ENCODE measurements at places on chromosomes 2 and 18.

DNA sequence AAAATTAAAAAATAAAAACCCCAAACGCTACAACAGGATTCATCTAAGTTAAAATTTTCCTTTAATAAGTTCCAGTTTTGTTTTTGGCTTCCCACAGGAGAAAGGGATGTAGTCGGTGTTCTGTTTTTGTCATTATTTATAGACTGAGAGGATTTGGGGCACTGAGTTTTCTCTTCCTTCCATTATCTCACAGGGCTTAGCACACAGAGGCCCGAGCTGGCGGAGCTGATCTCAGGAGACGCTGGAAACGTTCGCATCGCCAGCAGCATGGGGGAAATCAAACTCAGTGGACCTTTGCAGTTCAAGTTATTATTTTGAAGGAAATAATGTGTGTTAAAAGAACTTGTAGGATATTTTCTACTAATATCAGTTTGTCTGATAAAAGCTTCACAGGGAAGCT is 669.7 kb upstream of the SALL3 start:
- DNase-seq = no peak

DNA sequence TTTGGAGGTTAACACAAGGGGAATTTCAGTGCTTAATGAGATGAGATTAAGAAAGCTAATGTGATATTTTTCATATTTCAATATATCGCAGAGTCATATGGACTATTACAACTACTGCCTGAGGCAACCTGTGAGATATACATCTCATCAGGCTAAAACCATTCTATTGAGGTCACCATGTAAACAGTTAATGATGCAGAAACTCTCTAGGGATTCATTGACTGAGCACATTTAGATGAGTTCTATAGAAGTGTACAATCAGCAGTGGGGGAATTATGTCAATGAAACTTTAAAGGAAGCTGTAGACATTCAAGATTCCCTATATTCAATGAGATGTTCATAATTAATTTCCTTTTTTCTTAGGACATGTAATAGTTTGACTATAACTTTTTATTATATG is 687.4 kb upstream of the SYT4 start:
- DNase-seq = no peak

GRCh38 chr18:8561123-8561910 is 47.9 kb upstream of the RAB12 start:
- no peak for DNase-seq

- peak; percentile 89 for DNase-seq
These were observed 56.8 kb downstream of the BIN1 start for GRCh38 chr2:127049927-127050802.

- DNase-seq = peak; percentile 68
These were observed 18.5 kb upstream of the EML6 start for GRCh38 chr2:54704688-54705605.

- no peak for DNase-seq
These were observed 141.1 kb downstream of the KLHL29 start for GRCh38 chr2:23526114-23526513.

GRCh38 chr2:119478978-119479295 is 45.3 kb downstream of the SCTR start:
- no peak for DNase-seq

GRCh38 chr18:2410688-2411087 is 160.6 kb downstream of the METTL4 start:
- DNase-seq = no peak

DNA sequence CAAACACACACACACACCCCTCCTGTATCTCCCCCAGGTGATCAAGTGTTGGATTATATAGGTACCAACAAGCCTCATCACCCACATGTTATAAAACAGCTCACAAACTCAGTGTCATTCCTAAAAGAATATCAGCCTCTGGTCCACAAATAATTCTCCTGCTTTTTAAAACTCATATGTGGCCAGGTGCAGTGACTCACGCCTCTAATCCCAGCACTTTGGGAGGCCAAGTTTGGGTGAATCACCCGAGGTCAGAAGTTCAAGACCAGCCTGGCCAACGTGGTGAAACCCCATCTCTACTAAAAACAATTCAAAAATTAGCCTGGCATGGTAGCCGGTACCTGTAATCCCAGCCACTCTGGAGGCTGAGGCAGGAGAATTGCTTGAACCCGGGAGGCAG is 87.8 kb downstream of the LRATD1 start:
- DNase-seq = no peak

- DNase-seq = no peak
These were observed 508.5 kb downstream of the PID1 start for GRCh38 chr2:228762565-228762964.

- no peak for DNase-seq
These were observed 33.0 kb downstream of the CMPK2 start for GRCh38 chr2:6832596-6833299.

- no peak for DNase-seq
These were observed 2.6 kb upstream of the PTPN2 start for GRCh38 chr18:12886498-12887126.

DNA sequence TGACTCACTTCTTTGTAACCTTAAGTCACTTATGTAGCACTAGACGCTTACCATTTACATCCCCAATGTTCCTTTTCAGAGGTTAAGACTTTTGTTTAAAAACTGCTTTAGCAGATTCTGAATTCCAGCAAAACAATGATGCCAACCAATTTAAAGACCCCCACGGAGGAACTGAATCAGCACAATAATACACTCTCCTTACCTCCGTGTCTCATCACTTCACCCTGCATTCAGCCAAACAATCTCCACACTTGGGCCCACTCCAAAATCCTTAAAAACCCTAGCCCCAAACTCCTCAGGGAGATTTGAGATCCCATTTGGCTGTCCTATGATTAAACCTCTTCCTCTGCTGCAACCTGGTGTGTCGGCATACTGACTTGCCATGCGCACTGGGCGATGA is 153.9 kb downstream of the B3GNT2 start:
- DNase-seq = no peak

GRCh38 chr2:48380989-48381625 is 148.8 kb upstream of the STON1 start:
- DNase-seq = no peak

- no peak for DNase-seq
These were observed 2.0 kb upstream of the RAB17 start for GRCh38 chr2:237592425-237592980.

DNA sequence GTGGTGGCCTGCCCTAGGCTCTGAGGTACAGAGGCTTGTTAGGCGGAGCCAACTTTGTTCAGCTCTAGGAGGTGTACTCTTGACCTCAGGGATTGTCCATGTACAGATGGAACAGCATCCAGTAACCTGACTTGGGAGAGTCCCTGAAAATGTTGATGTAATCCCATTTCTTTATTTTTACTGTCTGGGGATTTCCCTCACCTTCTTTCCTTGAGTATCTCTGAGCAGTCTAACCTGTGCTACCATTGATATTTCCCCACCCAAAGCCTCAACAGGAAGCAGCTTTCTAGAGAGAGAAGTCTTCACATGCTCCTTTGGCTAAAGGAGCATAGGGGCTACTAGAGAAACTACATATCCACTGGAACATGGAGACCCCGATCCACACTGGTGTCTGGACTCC is 10.4 kb downstream of the IL36A start:
- DNase-seq = no peak

GRCh38 chr2:221005338-221005737 is 566.8 kb downstream of the EPHA4 start:
- no peak for DNase-seq

- DNase-seq = no peak
These were observed 71.9 kb downstream of the TEX51 start for GRCh38 chr2:126970583-126970982.

GRCh38 chr2:148135705-148136104 is 114.8 kb downstream of the MBD5 start:
- no peak for DNase-seq

DNA sequence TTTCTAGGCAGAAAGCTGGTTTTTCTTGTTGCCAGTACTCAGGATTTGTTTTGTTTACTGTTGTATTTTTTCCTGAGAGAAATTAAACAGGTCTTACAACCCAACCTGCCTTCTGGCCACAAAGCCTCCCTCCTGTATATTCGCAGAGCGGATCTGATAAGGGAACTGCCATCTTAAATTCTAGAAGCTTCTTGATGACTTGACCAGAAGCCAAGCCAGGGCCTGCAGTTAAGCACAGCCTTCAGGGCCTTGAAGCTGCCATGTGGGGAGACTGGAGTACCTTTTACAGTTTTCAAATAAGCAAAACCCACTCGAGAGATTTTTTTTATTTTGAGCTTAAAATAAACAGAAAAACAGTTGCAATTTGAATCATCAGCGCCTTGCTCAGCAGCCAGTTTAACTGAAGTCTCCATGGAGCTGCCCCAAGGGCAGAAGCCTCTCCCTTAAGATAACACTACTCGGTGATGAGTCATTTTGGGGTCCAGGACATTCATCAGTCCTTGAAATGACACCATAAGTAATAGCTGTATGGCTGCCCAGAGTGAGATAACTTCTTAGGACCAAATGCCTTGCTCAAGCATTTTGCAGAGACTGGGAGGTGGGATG is 51.5 kb upstream of the PHLPP1 start:
- DNase-seq = no peak

DNA sequence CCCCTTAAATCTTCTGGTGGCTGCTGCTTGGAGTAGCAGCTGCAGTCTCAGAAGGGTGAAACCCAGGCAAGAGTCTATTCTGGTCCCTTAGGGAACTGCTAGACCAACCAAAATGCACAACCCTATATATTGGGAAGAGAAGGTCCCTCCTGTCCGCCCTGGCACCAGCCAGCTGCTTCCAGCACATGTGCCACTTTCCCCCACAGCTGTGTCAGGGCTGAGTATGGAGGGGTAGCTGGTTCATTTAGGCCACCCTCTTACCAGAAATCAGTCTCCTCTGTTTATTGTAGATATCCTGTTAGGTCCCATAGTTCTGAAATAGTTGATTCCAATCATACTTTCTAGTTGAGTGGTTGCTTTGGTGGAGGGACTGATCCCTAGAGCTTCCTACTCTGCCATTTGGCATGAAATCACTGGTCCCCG is 68.9 kb downstream of the BIRC6 start:
- DNase-seq = no peak

DNA sequence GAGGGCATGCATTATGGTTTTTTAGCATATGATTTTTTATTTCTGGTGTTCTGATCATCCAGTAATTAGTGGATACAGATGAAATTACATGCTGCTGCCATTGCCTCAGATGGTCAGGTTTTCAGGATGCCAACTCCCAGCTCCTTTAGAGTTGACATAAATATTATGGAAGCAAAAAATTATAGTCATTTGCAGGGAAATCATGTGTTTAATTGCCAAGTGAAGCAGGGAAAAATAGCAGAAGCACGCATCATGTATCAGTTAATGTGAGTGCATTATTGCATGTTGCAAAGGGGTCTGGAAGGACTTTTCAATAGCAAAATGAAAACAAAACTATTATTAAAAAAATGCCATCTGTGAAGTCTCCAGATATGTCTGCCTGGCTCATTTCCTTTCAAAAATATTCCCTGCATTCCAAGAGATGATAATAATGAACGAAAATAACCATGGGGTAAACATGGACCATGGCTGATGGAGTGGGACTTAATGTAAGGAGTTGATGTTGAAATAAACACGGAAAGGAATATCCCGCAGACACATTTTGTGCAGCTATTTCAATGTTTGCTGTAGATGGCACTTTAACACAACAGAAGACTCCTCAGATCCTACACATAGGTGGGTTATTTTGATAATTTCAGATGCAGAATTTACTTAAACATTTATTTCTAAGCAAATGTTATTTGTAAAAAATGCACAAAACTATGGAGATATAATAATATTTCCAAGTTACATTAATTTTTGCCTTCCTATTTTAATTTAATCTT is 87.7 kb upstream of the DYNAP start:
- no peak for DNase-seq

DNA sequence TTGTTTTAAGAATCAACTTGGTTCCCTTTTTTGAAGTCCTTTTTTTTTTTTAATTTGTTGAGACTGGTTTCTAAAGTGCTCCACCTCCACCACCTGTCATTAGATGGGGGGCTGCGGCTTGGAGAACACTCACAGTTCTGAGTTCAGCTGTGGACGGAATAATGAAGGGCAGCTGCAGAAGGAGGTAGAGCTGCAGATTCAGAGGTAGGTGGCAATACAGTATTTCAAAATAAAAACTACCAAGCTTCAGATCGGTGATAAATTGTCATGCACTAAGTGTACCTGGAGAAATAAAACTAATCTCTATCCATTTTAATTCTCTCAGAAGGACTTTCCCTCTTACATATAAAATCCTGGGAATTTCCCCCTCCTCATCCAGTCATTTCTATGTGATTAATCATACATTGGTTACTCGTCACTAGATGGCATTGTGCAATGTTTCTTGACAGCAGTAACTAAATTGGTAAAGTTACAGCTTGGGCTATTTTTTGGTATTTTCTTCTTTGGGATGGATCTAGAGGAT is 81.1 kb upstream of the SLC39A10 start:
- DNase-seq = no peak

DNA sequence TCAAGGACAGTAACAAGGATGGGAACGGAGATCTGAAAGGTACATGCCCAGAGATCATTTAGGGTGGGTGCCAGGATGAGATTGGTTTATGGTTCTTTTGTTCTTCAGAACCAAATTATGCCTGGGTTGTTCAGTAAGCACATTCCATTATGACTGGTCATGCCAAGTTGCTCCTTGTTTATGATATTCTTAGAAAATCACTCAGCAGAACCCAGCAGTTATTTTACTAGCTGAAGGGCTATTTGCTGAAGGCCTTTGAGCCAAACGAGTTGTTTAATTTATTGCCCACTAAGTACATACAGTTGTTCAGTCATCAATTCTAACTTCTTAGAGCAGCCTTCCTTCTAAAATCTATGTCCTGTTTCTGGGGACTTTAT is 635 bp downstream of the SLC3A1 start:
- DNase-seq = no peak

- no peak for DNase-seq
These were observed 52.3 kb downstream of the DIS3L2 start for GRCh38 chr2:232013701-232014353.

DNA sequence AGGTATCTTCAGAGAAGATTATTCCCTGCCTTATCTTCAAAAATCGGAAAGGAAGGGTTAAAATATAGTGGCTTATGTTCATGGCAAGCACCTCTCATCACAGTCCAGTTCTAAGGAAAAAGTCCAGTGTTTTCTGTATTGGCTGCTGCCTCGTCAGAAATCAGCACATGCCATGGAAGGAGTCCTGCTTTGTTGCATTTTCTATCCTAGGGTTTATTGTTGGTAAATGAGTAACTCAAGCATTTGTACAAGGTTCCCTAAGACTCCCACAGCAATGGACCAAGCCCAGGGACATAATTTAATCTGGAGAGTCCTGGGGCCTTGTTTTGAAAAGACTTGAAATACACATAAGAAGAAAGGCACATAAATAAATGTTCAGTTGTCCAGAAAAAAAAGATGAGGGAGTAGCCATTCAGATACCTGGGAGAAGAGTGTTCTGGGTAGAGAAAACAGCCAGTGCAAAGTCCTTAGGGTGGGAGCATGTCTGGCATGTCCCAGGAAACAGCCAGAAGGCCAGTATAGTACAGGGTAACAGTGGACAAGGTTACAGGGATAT is 26.4 kb downstream of the NBEAL1 start:
- DNase-seq = no peak

- no peak for DNase-seq
These were observed 52.5 kb downstream of the TMEM247 start for GRCh38 chr2:46531863-46532262.

DNA sequence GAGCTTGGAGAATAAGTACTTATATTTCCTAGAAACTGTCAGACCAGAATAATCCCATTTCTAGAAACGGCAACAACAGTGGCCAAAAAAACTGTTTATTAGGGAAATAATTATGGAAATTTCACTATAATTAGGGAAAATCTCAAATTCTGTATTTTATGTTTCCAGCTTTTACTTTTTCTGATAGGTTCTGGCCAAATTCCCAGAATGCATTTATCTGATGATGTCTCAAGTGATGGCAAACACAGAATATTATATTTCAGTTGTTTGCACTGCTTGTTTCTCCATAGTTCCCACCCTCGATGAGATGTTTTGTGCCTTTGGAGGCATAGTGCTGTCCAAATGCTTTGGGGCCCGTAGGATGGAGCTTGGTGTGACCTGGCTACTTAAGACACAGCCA is 66.9 kb downstream of the AFF3 start:
- no peak for DNase-seq
